AG10803 (cell line): ENCODE measurements at places on chromosomes 6 and 20.

DNA sequence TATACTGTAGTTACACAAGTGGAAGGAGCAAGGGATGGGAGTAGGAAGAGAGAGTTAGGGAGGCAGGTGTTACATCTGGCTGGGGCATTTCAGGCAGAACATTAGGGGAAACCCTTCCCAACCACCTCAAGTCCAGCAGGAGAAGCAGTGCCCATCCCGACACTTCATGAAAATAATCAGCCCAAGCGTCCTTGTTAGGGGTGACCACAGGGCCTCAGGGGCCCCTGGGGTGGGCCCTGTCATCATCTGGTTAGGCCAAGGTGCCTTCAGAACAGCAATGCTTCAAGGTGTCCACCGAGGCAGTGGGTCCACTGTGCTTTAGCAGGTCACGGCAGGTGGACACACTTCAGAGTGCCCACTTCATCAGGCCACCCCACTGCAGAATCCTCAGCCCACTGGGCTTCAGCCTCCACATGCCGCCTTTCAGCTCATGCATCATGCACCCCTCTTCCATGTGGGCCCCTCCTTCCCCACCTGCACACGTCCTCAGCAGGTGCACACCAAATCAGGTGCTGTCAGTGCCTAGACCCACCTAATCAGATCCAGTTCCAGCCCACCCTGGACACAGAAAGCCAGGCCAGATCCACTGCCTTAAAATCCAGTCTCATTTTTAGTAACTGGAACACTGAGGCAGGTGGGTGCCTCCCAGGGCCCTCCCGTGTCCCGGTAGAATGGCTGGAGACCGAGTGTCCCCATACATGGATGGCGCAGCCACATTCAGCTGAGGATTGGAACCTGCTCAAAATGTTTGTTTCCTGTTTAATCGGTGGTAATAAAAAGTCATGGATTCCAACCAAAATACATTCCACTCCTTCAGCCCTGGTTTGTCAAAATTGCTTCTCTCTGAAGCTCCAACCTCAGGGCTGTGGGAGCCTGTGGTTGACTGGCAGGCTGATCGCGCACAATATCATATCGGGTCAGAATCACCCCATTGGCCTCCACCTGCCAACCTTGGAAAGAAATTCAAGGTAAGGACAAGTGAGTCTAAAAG is 99.5 kb downstream of the ANKRD60 start:
- peak; percentile 28 for DNase-seq

DNA sequence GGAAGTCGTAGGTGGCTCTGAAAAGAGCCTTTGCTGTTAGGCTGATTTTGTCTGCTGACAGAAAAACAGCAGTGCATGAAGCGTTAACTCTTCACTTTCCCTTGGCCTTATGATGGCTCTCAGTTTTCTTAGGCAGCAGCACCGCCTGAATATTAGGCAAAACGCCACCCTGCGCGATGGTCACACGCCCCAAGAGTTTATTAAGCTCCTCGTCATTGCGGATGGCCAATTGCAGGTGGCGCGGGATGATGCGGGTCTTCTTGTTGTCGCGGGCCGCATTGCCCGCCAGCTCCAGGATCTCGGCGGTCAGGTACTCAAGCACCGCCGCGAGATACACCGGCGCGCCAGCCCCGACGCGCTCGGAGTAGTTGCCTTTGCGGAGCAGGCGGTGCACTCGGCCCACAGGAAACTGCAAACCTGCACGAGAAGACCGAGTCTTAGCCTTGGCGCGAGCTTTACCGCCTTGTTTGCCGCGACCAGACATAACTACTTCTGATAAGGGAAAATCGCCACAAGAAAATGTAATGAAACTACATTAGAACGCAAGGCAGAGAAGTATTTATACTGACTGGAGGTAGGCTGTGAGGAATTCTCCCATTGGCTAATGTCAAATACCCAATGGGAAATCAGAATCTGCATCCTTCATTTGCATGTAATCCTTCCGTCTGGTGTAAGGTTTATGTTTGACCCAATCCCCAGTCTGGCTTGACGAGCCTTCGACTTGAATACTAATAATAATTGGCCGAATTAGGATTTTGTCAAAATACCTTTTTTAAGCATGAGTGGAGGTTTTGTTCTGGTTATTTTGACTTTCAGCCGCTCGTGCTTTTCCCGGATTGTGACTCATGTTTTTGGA is 53.9 kb upstream of the HFE start:
- DNase-seq, result peak; percentile 99

GRCh38 chr20:38805502-38805957 is at the start of gene PPP1R16B:
PPP1R16B (plus strand) TSS chr20:38805697; CDS start chr20:38835926, 30,229 bp downstream.
- no peak for DNase-seq

GRCh38 chr6:131331873-131332781 is 196.9 kb downstream of the AKAP7 start:
- DNase-seq, result no peak

DNA sequence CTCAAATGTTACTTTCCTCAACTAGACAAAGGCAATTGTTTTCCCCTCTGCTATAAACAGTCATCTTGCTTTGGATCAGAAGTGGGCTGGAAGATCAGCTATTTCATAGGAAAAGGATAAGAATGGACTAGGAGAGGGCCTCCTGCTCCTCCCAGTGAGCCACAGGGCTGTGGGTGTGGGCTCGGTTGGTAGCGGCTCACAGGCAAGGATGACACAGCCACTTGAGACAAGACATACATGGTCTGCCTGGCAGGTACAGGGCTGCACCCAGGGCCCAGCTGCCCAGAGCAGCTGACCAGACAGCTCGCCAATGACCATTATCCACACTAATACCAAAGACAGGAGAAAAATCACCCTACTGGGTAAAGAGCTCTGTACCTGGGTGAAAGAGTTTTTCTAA is 9.0 kb upstream of the SLA2 start:
- no peak for DNase-seq

- DNase-seq, result no peak
These were observed 159.9 kb downstream of the LINC00237 start for GRCh38 chr20:20946122-20946759.

GRCh38 chr6:124873066-124873410 is 89.2 kb upstream of the RNF217 start:
- DNase-seq, result no peak

GRCh38 chr6:33019372-33019771 is 10.0 kb upstream of the HLA-DOA start:
- no peak for DNase-seq

GRCh38 chr6:30884521-30885480 is 482 bp downstream of the DDR1 start:
- DNase-seq, result no peak

- DNase-seq, result no peak
These were observed 301.1 kb downstream of the EYA4 start for GRCh38 chr6:133542056-133542821.

DNA sequence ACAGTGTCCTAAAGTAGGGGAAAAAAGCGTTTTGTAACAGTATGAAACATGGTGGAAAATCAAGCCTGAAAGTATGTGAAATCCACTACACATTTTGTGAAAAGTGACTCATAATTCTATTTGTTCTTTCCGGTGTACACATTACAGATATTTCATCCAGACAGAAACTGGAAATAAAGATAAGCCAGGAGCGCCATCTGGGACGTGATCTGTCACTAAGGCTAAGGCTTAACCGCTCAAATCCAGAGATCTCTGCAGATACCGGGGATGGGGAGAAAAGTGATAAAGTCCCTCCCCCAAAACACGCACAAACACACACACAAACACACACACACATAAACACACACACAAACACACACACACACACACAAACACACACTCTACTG is 26.6 kb upstream of the SRSF6 start:
- no peak for DNase-seq

DNA sequence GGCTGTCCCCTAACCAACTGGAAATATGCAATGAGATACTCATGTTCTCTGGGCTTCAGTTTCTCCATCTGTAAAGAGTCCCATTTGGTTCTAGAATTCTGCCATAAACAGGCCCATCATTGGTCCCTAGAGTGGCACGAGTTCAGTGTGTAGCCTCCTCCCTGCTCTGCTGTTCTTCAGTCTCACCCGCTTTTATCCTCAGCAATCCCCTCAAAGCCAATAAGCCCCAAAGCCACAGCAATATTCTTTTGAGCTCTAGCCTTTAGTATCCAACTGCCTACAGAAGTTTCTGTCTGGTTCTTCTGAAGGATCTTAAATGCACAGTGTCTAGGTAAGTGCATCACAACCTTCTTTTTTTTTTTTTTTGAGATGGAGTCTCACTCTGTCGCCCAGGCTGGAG is 9.8 kb upstream of the MRPS18A start:
- DNase-seq, result no peak

DNA sequence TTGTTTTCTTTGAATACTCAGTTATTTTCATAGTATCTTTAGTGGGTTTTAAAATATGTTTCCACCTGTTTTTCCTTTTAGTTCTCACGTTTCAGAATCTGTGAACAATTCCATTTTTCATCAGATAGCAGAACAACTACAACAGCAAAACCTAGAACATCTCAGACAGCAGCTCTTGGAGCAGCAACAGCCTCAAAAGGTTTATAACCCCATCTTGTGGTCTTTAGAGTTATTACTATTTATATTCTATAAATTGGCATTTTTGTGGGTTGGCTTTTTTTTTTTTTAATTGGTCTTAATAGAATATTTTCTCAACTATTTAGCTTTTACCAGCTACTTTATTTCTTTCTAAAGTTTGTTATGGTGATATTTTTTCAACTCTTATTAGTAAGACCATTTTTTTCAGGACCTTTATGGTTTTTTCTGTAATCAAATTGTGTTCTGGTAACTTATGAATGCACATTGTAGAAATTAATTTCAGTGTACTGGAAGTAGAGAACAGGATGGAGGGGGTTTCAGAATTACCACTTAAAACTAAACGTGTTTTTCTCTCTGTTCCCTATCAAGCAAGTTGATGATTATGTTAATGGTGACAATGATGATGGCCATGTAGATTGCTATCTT is 72.2 kb downstream of the SCAF8 start:
- DNase-seq, result peak; percentile 61

GRCh38 chr6:52539607-52540006 is 37.3 kb downstream of the TRAM2 start:
- DNase-seq, result peak; percentile 84

DNA sequence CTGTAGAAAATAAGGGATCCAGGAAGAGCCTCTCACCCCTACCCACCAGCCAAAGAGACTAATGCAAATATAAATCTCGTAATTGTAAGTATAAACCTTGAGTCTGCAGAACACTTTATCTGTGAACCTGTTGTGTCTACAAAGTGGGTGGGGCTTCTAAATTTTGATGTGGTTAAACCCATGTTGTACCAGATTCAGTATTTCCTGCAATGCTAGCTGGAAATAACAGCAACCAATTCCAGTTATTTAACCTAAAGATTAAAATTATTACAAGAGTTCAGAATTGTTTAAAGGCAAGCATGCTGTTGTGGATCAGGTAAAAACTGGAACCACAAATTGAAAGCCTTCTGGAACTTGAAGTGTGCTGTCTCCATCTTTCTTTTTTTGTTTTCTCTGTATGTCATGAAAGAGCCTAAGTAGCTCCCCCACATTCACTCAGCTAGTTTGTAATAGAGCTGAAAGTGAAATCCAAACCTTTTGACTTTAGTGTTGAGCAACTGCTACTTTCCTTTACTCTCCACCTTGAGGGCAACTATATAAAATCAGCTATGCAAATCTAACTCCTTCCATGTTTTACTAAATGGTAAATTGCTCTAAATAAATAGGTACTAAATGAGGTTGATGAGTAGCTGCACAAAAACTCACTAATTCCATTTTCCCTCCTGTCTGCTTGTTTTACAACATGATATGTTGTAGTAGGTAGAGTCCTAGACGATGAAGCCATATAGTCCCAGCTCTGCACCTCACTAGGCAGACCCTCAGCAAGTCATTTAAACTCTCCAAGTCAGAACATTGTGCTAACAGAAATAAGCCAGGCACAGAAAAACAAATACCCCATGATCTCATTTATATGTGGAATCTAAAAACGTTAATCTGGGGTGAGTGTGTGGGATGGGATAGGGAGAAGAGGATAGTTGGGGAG is 17.9 kb upstream of the THEMIS start:
- DNase-seq, result no peak

GRCh38 chr6:30747902-30748769 is 3.8 kb upstream of the IER3 start:
- no peak for DNase-seq

DNA sequence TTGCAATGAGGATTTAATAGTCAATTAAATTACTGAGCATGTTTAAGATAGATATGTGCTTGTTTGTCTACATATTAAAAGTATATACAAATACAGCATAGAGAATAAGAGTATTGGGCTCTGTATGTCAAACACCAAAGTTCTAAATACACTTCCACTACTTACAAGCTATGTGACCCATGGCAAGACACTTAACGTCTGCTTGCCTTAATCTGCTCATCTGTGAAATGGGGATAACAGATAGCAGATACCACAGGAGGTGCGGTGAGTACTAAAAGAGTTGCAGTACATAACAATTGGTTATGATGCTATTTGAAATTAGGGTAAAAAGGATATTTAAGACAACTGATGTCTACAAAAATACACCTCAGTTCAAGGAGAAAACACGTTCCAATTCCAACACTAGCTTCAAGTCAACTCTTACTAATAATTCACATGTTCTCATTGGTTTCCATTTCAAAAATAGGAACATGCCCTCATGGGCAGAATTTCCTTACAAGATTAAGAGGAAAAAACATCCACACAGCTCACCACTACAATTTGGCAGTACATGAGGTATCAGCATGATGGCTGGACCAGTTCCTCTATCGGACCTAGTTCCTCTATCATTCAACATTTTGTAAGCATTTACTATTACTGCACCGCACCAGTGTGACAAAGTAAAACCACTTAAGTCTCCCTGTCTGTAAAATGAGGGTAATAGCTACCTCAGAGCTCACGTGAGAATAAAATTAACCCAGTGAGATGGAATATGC is 101.1 kb downstream of the SMLR1 start:
- DNase-seq, result no peak

GRCh38 chr20:35502352-35502751 is 27.1 kb downstream of the C20orf173 start:
- DNase-seq, result no peak

DNA sequence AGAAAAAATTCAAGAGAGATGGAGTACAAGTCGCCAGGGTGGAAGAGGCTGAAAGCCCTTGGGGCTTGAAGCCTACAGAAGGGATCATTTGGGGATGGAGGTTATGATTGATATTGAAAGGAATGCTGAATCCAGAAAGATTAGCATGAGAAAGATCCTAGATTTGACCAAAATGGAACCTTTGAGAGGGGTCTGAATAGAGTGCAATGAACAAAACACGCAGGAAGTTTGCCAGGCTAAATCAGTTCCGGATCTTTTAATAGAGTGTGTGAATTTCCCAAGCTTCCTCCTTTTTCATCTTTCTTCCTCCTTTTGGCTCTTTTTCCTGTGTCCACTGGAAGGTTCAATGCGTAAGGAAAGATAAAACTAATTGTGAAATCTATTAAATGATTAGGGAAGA is 15.3 kb downstream of the IPCEF1 start:
- no peak for DNase-seq

DNA sequence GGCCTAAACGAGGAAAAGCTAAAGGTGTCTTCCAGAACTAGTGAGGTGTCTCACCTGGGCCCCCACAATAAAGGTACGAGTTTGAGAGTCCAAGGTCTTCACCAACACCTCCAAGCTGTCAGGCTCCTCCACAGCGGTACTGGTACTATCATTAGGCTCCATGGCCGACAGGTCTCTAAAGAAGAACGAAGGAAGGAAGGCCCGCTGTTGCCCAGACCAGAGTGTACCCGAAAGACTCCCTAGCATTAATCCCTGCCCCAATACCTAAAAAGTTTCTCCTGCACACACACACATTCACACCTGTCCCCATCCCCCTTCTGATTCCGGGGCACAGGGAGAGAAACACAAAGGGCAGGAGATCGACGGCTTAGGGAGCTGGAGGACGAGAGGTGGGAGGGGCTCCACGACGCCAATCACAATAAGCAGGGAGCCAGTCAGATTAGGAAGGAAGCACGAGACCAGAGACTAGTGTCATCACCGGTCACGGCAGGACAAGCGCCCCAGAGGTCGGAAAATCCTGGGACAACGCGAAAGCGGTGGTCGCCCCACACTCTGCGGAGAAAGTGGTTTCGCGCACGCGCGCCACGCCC is 764 bp downstream of the BAG6 start:
- peak; percentile 81 for DNase-seq
